ENCODE measurements at places on chromosomes 5 and 9.

GRCh38 chr5:176877793-176878331, 21.3 kb downstream of the HK3 start:
- no peak for ATAC-seq

GRCh38 chr5:78735834-78736463, 87.4 kb upstream of the LHFPL2 start:
- ATAC-seq, result no peak

DNA sequence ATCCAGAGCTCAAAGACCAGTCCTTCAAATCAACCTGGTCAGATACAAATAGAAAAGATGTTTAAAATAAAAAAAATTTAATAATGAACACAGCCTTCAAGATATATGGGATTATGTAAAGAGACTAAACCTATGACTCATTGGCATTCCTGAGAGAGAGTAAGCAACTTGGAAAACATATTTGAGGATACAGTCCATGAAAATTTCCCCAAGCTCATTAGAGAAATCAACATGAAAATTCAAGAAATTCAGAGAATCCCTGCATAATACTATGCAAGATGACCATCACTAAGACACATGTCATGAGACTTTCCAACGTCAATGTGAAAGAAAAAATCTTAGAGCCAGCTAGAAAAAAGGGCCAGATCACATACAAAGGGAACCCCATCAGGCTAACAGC, 512.9 kb upstream of the PTGER4 start:
- no peak for ATAC-seq

DNA sequence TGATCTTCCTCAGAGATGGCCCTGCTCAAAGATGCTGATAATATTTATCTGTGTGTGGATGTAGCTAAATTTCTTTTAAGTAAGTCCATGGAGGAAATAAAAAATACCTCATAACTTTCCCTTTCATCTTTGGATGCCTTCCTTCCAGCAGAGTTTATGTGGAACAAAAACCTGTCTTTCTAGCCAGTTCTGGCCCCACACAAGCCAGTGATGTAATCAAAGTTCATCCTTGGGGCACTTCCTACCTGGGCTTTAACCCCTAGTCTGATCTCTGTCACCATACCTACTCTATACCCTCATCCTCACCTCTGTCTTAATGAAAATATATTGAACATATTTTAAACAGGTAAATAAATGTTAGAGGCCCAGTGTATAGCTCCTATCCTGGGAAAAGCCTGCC, 39.8 kb upstream of the RASGRF2 start:
- ATAC-seq, result peak; percentile 59

DNA sequence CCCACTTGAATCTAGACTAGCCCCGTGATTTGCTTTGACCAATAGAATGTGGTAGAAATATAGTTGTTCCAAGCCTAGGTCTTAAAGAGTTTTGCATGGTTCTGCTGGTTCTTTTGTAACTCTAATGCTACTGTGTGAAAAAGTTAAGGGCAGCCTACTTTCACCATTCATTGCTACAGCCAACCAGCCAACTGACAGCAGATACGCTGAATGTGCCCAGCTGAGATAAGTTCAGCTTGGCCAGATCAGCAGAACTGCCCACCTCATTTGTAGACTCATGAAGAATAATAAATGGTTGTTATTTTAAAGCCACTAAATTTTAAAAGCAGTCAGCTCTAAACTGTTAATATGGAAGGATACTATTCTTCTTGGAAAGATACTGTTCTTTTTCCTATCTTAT, 23.9 kb downstream of the NR3C1 start:
- ATAC-seq, result no peak

DNA sequence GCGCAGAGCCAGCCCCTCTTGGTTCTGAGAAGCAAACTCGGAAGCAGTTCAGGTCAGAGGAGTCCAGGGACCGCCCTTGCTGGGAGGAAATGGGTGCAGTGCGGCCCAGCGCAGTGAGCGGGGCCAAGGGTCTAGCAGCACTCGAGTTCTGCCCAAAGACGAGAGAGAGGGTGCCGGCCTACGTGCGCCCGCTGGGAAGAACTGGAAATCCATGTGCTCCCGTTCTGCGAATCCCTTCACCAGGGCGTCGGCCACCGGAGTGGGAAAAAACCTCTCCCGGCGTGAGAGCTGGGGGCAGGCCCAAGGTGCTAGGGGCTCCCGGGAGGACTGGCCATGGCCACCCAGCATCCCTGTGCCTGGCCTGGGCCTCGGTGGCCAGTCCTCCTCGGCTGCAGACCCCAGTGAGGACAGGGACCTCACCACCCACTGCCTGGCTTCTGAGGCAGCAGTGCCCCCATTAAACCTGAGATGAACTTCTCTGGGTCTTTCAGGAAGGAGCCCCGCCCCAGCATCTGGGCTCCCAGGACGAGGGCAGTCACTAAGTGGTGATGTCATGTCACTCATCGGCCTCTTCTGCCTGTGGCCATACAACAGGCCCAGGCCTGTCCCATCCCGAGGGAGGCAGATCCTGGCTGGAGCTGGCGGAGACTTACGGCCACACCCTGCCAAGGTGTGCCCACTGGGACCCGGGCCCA, 10.6 kb downstream of the TMEM250 start:
- ATAC-seq, result peak; percentile 85

GRCh38 chr5:125196481-125197111, 450.2 kb upstream of the ZNF608 start:
- no peak for ATAC-seq

DNA sequence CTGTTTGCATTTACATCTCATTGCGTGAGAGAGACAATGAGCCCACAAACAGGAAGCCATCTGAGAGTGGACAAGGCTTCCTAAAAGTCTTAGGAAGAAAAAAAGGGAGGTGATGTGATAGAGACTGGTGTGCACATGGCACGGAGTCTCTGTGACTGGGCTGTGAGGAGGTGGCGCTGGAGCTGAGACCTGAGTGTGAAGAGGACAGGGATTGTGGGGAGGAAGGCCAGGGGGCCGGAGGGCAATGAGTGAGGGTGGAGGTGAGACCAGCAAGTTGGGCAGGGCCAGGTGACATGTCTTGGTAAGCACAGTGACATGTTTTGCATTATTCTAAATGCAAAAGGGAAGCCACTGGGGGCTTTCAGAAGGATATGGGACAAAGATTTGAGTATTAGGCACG, 45.0 kb downstream of the TSPAN17 start:
- ATAC-seq, result peak; percentile 32

DNA sequence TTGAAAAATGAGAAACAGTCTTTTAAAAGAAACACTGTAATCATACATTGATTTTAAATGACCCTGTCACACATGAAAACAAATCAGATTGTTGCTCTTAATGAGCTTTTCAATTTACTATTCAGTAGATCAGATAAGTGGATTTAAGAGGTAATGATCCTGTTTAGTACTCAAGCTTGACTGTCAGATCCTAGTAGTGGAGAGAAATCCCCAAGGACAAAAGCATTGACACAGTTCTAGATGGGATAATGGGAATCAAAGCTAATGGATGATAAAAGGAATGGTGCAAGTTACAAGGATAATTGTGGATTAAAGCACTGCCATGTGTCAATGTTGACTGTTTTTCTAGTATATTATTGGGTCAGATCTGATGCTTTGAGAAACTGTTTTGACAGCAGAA, 142.3 kb upstream of the TLX3 start:
- ATAC-seq, result no peak

- ATAC-seq, result no peak
Observed at GRCh38 chr5:51387884-51388275, 4.6 kb downstream of the ISL1 start.

DNA sequence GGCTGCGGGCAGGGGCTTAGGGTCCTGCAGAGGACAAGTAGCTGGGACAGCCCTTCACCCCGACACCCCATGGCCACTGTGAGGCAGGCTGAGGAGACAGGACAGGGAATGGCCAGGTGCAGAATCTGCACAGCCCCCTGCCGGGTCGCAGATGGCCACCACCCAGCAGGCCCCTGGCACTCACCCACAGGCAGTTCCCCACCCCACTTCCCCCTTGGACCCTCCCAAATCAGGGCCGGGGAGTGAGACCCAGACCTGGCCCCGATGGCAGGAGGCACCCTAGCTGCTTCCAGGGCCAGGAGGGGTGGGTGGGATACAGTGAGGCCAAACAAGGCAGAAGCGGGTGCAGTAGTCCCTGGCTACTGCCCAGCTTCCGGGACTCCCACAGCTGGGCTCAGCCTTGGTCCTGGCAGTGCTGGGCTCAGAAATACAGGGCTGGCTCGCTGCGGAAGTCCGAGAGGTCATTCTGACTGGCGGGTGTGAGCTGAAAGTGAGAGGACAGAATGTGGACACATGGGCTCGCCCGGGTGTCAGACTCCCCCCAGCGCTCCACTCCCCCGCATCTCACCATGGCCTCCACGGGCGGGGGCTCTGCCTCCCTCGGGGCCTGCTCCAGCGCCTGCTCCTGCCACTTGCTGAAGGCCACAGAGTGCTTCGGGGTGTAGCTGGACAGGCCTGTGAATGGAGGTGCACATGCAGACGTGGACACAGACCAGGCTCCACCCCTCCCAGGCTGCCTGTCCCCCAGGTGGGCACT, 3.4 kb downstream of the SSNA1 start:
- no peak for ATAC-seq

DNA sequence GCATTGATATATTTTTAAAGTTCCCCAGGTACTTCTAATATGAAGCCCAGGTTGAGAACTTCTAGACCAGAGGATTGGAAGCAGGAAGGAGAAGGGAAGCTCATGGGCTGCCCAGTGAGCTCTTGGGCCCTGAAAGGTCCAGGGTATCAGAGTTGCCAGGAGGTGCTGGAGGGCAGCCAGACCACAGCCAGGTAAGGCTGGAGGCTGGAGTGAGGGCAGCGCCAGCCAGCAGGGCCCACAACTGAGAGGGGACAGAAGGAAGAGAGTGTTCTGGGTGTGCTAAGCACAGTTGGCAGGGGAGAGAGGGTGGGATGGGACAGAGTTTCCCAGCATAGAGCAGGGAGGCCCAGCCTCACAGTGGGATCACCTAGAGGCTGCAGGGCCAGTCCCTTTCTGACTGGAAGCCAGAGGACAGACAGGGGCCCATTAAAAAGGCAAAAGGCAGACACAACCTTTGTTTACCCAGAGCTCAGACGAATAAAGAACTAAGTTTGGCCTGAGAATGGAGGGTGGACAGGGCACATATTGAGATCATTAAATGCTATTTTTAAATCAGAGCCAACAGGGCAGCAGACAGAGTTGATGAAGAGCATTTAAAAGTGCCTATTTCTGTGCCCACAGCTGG, 94.9 kb downstream of the PDE8B start:
- ATAC-seq, result no peak

- ATAC-seq, result no peak
Observed at GRCh38 chr5:147699496-147700088, 82.9 kb downstream of the JAKMIP2 start.

DNA sequence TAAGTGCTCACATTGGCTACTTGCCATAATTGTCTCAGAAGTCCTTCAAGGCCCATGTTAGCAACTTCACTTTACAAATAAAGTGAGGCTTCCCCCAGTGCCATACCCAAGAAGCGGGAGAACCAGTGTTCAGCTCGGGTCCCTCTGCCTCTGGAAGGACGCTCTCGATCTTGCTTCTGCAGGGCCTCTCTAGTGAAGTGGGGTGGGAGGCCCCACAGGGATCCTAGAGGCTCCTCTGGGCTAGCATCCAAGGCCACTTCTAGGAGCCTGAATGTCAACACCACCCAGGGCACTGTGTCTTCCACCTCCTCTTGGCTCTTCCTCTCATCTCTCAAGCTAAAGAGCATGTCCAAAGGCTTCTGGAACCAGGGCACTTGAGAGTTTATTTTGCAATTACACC, 282.5 kb downstream of the GADD45G start:
- no peak for ATAC-seq

GRCh38 chr5:131277875-131278740, 14.3 kb downstream of the CDC42SE2 start:
- no peak for ATAC-seq

DNA sequence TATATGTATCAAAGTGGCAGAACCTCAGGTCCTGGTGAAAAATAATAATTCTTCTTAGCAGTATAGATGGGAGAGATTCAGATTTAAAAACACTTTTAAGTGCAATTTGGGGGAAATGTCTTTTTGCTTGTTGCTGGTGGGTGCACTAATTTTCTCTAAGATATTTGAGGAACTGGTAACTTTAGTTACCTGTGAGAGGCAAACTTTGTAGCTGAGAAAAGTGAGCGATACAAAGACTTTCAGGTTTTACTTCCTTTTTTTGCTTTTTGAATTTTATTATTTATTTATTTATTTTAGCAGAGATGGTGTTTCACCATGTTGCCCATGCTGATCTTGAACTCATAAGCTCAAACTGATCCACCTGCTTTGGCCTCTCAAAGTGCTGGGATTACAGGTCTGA, 303.1 kb upstream of the PTGER4 start:
- ATAC-seq, result no peak

DNA sequence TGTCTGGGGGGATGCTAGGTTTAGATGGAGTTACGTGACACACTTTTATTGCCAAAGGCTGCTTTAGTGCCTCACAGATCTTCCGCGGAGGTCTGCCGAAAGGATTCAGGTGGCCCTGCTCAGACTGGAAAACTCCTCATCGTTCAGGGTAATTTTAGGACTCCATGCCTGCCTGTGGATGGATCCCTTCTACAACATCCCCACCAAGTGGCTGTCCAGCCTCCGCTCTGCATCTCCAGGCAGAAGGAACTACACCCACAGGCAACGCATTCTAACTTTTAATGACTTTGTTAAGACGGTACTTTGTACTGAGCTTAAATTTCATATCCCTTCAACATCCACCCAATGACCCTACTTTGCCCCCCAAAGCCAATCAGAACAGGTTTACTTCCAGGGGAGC, 29.4 kb downstream of the ATPSCKMT start:
- ATAC-seq, result no peak

DNA sequence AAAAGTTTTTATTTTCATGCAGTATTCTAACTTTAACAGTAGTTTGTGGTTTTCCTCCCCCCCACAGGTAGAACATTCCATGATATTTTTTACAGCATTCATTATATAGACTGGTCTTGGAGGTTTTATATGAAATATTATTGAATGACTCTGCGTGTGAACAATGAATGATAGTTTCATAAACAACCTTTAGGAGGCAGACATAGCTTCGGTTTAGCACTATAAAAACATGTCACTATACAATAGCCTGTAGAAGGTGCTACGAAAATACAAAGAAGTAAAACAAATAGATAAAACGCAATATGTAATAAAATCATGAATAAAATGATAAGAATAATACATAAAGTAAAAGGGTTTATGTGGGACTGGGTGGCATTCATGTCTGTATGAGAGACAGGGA, 8.5 kb downstream of the KLF4 start:
- peak; percentile 12 for ATAC-seq
